Ammon's horn (tissue), 1 donor: ENCODE measurements at places on chromosomes 3 and 15.
A peak's percentile ranks its signal among the peaks of the same experiment; 100 is the strongest.

DNA sequence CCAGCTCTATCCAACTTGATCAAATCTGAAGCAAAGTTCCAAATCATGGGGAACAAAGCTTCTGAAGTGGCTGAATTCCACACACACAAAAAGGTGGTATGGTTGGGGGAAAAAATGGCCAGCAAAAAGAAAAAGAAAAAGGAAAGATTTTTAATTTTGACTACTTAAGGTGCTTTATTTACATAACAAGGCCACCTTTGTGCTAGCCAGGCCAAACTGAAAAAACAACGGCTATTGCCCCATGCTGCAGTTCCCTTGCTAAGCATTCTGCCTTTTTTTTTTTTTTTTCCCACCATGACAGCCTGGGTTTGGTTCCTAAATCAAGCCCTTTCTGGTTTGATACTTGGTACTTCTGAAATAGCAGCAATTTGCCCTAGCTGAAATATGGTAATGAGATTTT, 66.5 kb upstream of the DAZL start:
- DNase-seq, result no peak

DNA sequence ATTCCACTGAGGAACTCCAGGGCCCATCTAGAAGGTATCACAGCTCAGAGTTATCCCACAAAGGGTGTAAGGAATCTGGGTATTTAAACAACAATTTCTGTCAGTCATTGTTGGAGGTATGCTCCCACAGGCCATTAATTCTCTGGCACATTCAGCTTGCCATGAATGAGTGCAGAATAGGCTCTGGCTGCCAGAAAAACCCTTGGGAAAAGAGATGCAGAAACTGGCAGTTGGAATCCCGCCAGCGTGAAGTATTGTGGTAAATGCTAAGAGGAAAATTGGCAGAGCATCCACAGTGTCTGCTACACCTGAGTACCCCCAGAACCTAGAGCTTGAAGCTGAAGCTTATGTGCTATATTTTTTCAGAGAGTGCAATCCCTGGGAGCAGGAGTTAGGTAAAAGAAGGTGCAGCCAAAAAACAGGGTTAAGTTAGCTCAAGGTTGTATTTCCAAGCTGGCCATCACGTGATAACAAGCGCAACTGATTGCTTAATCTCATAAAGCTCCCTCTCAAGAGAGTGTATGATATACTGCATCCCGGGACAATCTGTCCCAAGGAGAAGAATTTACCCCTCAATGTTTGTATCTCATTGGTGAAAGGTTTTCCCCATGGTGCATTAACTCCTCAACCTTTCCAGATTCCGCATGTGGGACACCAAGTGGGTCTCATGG, 94.2 kb upstream of the ACP3 start:
- no peak for DNase-seq

GRCh38 chr3:49007771-49008528, 759 bp downstream of the WDR6 start:
- peak; percentile 84 for DNase-seq

- DNase-seq, result no peak
Observed at GRCh38 chr15:48414015-48414414, 82.8 kb downstream of the DUT start.

DNA sequence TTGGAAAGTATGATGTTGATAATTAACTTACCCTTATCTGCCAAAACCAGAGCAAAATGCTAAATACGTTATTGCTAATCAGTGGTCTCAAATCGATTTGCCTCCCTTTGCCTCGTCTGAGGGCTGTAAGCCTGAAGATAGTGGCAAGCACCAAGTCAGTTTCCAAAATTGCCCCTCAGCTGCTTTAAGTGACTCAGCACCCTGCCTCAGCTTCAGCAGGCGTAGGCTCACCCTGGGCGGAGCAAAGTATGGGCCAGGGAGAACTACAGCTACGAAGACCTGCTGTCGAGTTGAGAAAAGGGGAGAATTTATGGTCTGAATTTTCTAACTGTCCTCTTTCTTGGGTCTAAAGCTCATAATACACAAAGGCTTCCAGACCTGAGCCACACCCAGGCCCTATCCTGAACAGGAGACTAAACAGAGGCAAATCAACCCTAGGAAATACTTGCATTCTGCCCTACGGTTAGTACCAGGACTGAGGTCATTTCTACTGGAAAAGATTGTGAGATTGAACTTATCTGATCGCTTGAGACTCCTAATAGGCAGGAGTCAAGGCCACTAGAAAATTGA, 59.7 kb downstream of the DCUN1D1 start:
- DNase-seq, result no peak

- no peak for DNase-seq
Observed at GRCh38 chr3:53147151-53147902, 13.7 kb upstream of the PRKCD start.
